ENCODE measurements at places on chromosomes 6 and 20.

DNA sequence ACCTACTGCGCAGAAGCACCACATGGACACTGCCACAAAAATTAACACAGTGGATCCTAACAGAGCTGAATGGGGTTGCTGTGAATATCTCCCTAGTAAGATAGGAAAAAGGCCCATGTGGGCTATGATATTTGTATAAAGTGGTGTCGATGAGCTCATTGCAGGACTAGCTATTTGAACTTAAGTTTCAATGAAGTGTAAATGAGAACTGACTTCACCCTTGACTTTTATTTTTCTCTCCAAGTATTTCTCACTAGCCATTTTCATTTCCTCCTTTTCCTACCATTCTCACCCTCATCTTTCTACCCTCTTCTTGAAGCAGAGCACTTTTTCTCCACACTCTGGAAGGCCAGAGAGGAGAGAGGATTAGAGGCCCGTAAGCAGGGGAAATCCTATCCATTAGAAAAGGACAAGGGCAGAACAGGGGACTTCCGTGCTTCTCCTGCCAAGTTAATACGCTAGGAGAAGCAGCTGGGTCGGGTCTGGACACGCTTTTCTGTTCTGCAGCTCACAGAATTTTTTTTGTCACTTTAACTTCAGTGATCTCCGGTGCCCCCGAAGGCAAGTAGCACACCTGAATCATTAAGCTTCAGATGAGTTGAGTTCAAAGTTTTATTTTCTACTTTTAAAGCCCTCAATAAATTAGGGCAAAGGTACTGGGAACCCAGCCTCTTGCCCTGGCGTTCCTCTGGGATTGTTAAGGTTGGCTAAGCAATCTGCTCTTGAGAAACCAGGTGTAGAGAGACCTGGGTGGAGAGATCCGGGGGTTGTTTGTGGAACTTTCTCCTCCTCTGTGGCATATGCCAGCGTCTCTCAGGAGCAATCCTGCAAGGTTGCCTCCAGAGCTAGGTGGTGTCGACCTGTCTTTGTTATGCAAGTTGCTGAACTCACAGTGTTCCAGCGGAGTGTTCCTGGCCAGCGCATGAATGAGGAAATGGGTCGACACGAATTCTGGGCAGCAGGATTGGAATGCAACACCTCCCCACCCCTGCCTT, 56.2 kb upstream of the ARID1B start:
- no peak for DNase-seq

DNA sequence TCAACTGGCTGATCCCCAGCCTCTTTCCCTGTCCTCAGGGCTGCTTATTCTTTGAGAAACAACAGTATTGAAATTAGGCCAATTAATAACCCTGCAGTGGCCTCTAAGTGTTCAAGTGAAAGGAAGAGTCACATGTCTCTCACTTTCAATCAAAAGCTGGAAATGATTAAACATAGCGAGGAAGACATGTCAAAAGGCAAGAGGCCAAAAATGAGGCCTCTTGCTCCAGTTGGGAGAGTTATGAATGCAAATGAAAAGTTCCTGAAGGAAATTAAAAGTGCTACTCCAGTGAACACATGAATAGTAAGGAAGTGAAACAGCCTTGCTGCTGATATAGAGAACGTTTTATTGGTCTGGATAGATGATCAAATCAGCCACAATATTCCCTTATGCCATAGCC, 131.5 kb downstream of the MACROD2 start:
- no peak for DNase-seq

DNA sequence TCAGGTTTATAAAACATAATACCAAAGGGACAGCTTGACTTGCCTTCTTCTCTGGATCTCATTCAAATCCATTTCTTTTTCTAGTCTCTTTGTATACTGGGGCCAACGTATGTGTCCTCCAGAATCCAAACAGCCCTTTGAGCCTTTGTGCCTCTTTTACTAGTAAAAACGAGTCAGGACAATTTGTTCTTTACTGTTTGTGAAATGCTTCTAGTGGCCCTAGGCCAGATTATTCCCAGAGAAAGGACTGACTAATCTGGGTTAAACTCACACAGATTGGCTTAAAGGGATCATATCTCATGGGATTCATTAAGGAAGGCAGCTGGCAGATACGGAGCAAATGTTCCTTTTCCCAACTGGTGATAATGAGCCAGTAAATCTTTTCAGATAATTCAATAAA, 32.1 kb upstream of the MANEA start:
- no peak for DNase-seq

DNA sequence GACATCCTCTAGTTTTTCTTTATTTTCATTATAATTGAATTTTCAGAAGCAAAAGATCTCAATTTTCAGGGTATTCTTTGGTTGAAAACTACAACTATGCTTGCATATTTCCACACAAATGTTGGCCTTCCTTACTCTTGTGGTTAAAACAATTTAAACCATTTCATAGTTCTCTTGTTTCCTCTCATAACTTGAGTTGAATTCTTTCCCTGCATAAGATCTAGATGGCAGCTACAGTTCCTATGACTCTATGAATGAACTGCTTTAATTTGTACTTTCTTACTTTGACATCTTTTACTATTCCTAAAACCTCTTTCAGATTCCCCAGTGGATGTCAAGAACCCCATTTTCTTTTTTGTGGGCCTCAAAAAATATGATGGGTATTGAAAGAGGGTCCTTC, 564.5 kb downstream of the NKAIN2 start:
- no peak for DNase-seq

GRCh38 chr6:116175344-116175743, 49.4 kb upstream of the COL10A1 start:
- DNase-seq = no peak

GRCh38 chr20:40467067-40467466, 222.0 kb downstream of the MAFB start:
- DNase-seq = no peak

DNA sequence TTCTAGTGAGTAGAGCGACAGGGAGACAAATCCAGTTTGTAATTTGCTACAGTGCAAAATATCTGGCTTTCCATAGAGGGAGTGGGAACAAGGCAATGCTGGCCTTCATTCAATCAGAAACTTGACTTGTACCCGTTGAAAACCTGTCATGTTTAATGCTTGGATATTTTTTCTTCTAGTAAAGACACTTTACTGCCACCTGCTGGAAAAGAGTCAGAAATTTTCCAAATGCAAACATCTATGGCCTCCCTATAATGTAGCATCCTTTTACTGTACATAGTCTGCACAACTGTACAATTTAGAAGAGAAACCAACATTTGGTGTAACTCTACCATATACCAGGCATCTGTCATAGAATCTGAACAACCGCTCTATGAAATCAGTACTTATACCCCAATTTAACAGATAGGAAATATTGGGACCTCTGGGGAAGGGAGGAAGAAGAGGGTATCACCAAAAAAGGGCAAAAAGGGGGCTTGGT, 16.7 kb upstream of the TBC1D20 start:
- no peak for DNase-seq

DNA sequence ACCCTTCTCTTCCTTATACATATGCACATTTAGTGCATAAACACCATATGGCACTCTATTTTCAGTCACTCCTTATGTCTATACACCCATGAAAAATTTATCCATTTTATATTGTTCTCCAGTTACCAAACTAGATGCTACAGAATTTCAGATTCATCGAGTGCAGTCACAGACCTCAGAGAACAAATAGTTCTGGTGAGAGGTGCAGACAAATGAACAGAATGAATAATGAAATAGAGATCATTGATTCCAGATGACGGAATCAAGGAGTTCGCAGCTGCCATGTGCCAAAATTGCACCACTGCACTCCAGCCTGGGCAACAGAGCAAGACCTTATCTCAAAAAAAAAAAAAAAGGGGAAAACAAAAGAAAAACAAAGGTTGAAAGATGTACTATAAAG, 214.8 kb upstream of the CEP162 start:
- DNase-seq = no peak

- no peak for DNase-seq
Observed at GRCh38 chr20:32112841-32113240, 3.3 kb downstream of the TM9SF4 start.

- DNase-seq = no peak
Observed at GRCh38 chr6:168516944-168517741, 76.2 kb downstream of the SMOC2 start.

GRCh38 chr6:134830940-134831339, 119.0 kb downstream of the ALDH8A1 start:
- DNase-seq = no peak

DNA sequence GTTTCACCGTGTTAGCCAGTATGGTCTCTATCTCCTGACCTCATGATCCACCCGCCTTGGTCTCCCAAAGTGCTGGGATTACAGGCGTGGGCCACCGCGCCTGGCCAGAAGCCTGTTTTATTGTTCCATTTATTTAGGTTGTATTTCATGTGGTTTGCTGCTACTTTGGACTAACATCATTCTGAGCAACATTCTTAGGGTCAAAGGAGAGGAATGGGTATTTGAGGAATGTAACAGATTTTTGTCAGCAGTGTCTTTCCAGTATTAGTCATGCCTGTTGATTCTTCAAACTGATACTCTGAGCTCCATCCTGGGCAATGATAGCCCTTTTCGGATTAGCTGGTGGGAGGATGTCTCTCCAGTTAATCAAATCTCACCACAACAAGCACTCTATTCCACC, 213.0 kb upstream of the CITED2 start:
- DNase-seq = no peak

All from stimulated activated CD8-positive, alpha-beta memory T cell treated with anti-CD3 and anti-CD28 coated beads, Interleukin-7, amount 100 ng/mL, for 24 hours (primary cell).